ENCODE measurements at places on chromosomes 13 and 19. TPM values are rescaled to one million over a fixed set of nuclear protein-coding genes. Genes with fewer than 3 reads are reported as not detected.

The CYP4F3 gene
- total RNA-seq, result not detected

The SYNGR4 gene
- total RNA-seq, result not detected

The ZNF737 gene
- total RNA-seq, result 7.8 TPM

The PLIN5 gene
- 3.5 TPM for total RNA-seq

The GSX1 gene
- total RNA-seq, result not detected

The SYDE1 gene
- 7.7 TPM for total RNA-seq

The PRRG2 gene
- total RNA-seq, result 2.4 TPM

The PABPC3 gene
- under 0.01 TPM for total RNA-seq

The ANKRD24 gene
- total RNA-seq, result 0.13 TPM

The C19orf85 gene
- total RNA-seq, result not detected

The TMEM59L gene
- total RNA-seq, result under 0.01 TPM

The ANGPTL4 gene
- 1.0 TPM for total RNA-seq

The DAPK3 gene
- 127 TPM for total RNA-seq

The RAB4B gene
- total RNA-seq, result 14.4 TPM

The TMEM272 gene
- total RNA-seq, result not detected

The CALM3 gene
- 121 TPM for total RNA-seq

The RNF113B gene
- total RNA-seq, result not detected

The LGALS7B gene
- 0.39 TPM for total RNA-seq

The KCNC3 gene
- total RNA-seq, result 0.76 TPM

The LYL1 gene
- total RNA-seq, result 43.5 TPM

The CGB5 gene
- not detected for total RNA-seq
